OCI-M1 (cell line): ENCODE measurements at places on chromosomes 7 and 10.

GRCh38 chr10:72825163-72825562 lies 68.4 kb upstream of the OIT3 start:
- DNase-seq = no peak

GRCh38 chr10:36717118-36717517 lies 408.3 kb upstream of the ANKRD30A start:
- no peak for DNase-seq

- no peak for DNase-seq
Observed at GRCh38 chr7:51123322-51124019, 193.1 kb downstream of the COBL start.

DNA sequence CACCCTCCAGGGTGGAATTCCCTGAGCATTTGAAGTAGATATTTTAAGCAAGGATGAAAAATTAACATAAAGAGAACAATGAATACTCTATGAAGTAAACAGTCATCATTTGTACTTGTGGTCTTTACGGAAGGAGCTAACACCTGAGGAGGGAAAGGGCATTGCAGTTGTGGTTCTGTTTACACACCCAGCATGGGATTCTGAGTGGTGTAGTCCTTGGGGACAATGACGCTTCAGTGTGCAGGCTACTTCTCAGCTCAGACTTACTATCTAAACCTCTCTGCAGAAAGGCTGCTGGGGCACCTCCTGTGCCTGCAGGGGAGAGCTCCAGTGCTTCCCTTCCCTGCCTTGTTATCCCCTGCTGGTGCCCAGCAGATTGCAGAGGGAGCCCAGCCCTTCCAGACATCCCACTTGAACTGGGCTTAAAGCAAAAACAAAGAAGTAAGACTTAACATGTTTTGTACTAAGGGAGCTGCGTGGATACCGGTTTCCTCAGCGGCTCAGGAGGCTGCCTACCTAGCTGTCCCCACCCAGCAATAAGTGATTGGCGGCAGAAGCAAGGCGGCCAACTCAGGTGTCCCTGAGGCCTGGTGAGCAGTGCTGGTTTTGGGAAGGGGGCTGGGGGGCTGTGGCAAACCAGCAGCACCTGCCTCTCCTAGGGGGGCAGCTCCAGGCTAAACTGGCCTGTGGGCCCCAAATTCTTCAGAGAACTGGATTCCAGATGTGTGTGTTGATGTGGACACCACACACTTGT lies 89.1 kb downstream of the CELF2 start:
- no peak for DNase-seq

GRCh38 chr7:69398986-69399385 lies 199.3 kb upstream of the AUTS2 start:
- DNase-seq = no peak

- no peak for DNase-seq
Observed at GRCh38 chr7:65749518-65749917, 123.4 kb upstream of the VKORC1L1 start.

DNA sequence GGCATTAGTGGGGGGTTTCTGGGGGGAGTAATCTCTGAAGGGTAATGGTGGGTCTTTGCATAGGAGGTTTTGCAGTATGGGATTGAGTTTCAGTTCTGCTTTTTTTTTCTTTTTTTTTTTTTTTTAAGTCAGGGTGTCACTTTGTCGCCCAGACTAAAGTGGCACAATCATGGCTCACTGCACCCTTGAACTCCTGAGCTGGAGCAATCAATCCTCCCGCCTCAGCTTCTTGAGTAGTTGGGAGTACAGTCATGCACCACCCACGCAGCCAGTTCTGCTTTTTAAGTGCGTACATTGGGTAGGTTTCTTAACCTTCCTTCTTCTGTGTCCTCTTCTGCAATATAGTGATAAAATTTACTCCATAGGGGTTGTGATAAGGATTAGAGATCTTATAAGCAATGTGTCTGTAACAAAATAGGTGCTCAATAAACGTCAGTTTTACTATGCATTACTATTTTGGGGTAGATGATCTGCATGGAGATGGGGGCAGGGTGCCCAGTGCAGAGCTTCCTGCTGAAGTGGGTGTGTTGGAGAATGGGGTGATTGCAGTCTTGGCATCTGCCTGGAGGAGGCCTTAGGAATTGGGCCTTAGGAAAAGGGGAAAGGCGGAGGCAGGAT lies 9.6 kb downstream of the KAZALD1 start:
- DNase-seq = peak; percentile 92

GRCh38 chr10:4784667-4785333 lies 41.2 kb upstream of the AKR1E2 start:
- DNase-seq = peak; percentile 47
